ENCODE measurements at places on chromosomes 6 and 20.

DNA sequence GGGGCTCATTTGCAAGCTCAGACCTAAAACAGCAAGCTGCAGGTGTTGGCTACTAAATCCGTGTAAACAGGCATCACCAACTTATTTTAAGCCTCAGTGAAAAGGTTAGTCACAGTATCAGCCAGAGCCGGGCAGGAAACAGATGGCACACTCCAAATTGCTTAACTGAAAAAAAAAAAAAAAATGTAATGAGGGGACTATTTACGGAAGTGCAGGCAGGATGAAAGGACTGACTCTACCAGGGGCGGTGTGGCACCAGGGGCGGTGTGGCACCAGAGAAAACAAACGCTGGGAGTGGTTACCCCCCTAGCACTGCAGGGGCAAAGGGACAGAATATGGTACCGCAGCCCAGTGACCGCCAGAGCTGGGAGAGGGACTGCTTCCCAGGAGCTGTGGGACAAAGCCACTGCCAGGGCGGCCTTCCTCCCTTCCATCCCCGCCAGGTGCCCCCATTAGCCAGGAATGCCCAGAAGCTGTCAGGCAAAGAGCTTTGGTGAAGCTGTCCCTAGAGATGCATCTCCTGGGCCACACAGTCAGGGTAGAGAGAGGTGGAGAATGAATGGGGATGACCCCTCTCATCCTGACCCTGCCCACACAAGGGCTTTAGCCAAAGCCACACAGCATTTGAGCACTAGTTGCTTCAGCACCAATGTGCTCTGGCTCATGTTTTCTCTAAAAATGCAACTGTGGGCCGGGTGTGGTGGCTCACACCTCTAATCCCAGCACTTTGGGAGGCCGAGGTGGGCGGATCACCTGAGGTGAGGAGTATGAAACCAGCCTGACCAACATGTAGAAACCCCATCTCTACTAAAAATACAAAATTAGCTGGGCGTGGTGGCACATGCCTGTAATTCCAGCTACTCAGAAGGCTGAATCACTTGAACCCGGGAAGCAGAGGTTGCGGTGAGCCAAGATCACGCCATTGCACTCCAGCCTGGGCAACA is 39.6 kb upstream of the GFOD1 start:
- peak; percentile 69 for DNase-seq

GRCh38 chr6:24397631-24398030 is 5.1 kb upstream of the MRS2 start:
- no peak for DNase-seq

GRCh38 chr20:10984913-10985312 is 311.1 kb upstream of the JAG1 start:
- DNase-seq: no peak

GRCh38 chr6:26500102-26500501 is at the start of gene BTN1A1:
Gene BTN1A1 (plus strand): TSS chr6:26500303. CDS start chr6:26501287, 984 bp downstream.
- DNase-seq: no peak

DNA sequence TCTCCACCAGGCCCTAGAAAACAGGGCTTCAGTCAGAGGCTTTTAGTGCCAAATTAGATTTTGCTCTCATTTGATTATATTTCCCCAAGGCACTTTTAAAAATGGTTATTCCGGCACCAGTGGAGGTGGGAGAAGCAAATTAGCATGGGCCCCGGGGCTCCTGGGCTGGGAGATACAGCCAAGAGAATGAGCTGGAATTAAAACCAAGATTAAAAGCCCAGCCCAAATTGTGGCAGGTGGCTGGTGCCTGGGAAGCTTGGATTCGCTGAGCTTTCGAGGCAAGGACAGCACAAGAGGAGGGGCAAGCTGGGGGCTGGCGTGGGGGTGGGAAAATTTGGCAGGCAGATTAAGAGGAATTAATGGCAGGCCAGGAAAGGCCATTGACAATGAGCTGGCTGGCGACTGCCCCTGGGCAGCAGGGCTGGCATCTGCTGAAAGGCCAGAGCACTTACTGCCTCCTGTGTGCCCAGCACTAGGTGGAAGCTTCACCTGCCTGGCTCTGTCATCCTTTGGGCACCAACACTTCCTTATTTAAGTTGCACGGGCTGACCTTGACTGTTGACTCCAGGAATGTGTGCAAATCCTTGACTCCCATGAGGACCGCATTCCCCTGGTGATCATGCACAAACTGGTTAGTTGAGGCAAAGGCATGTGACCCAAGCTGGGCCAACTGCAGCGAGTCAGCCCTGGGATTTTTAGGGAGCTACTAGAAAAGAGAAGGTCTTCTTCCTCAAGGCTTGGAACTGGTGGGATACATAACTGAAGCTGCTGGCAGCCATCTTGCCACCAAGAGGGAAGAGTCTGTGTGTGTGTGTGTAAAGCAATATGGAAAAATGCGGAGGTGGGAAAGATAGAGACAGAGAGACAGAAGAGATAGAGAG is 76.1 kb downstream of the SULF2 start:
- DNase-seq: no peak

DNA sequence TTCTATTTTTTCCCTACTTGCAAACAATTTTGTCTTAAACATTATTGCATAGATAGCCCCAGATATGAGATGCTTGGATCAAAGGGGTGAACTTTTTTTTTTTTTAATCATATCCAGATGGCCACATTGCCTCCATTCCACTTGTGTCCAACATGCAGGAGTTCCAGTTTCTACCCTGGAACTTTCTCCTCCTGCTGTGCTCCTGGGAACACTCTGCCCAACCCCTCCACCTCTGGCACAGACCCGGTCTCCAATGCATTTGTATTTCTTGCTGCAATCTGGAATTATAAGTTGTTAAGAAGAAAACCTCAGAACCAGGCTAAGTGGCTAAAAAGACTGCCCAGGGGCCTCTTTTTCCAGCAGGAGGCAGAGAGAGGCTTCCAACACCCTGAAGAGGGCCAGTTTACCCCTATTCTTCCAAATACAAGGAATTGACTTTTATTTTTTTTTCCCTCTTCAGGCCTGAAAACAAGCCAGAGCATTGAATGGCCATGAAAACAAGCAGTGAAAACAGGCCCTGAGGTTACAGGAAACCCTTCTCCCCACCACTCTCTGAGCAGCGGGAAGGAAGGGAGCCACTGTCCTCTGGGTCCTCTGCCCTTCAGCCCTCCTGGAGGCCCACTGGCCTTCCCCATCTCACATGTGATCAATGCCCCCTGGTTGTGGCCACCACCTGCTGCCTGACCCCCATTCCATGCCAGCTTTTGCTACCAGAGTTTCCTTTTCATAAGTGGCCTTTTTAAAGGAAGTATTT is 44.3 kb downstream of the PDYN start:
- DNase-seq: no peak

GRCh38 chr6:45174045-45174444 is 154.1 kb upstream of the RUNX2 start:
- DNase-seq: no peak

DNA sequence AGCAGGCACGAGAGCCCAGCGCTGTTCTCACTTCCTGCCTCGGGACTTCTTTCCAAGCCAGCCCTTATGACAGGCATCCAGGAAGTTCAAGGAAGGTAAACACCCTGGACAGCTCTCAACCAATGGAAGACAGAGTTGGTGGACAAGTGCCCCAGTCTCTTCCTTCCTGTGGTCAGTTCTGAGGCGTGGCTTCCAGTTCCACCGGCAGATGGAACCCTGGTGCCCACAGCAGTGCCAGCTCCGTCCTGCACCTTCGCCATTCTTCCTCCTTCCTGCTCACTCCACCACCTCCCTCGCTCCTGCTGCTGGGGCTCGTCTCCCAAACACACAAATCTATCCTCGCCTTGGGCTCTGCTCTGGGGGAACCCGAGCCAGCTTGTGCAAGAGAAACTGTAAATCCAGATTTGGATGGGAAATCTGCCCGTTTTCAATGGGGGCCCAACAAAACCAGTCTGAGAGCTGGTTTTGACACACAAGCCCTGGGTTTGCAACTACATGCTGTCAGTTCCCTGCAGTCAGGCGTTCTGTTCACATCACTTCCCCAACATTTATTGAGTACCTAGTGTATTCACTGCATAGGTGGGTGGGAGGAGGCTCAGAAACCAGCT is 162.7 kb downstream of the GRM4 start:
- no peak for DNase-seq

GRCh38 chr6:109441069-109441816 is 719 bp downstream of the SMPD2 start:
- peak; percentile 57 for DNase-seq

Data from DND-41 (cell line).